ENCODE measurements at places on chromosomes 6 and 20. TPM values are rescaled to one million over a fixed set of nuclear protein-coding genes. Genes with fewer than 3 reads are reported as not detected.

GNAS-AS1 gene
- total RNA-seq: 5.0 TPM

FLRT3 gene
- total RNA-seq: 4.0 TPM

ZNF451 gene
- total RNA-seq: 28.1 TPM

TRMT6 gene
- 34.4 TPM for total RNA-seq

GRCh38 chr6:165621940-165622339, 41.1 kb downstream of the PDE10A start:
- DNase-seq: no peak

- DNase-seq: no peak
These were observed 23.6 kb downstream of the GTF2H5 start for GRCh38 chr6:158191761-158192160.

DNA sequence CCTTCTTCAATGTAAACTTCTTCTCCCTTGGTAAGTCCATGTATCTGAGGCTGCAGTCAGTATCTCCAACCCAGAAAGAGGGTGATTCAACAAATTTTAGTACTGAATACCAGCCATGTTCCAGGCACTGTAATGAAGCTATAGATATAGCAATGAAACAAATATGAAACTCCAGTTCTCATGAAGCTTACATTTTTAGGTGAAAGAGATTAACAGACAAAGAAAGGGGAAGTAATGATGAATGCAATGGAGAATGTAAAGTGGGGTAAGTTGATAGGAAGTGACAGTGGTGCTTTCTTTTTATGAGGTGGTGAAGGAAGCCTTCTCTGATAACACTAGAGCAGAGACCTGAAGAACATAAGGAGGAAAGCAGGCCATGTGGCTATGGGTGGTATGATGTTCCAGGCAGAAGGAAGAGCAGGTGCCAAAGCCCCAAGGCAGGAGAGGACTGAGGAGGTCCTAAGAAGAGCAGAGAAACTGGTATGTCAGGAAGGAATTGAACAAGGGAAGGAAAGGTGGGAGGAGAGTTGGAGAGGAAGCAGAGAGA, 143.6 kb downstream of the TFAP2B start:
- DNase-seq: no peak

- peak; percentile 75 for DNase-seq
These were observed 23.2 kb downstream of the RBCK1 start for GRCh38 chr20:431012-431904.

GRCh38 chr6:100101644-100102043, 107.6 kb upstream of the MCHR2 start:
- no peak for DNase-seq

DNA sequence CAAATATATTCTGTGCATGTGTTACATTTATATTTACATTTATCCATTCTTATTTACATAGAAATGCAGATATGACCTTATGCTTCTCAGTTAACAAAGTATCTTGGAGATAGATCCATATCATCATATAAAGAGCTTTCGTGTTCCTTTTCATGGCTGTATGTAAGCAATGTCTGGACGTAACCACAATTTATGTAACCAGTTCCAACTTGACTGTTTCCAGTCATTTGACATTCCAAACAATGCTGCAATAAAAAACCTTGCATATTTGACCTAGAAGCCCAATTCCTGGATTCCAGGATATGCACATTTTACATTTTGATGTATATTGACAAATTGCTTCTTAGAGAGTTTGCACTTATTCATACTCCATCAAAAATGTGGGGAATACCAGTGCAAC, 113.7 kb upstream of the F13A1 start:
- no peak for DNase-seq

Data from HT1080 (cell line).